Fibroblast of lung (primary cell): ENCODE measurements at places on chromosomes 11 and 22. TPM values are rescaled to one million over a fixed set of nuclear protein-coding genes. Genes with fewer than 3 reads are reported as not detected.

CD3E gene
- total RNA-seq, result not detected in 2 replicates

NUP98 gene
- 88.1 and 99.6 TPM in 2 replicates for total RNA-seq

PRRG4 gene
- under 0.01 and 0.33 TPM in 2 replicates for total RNA-seq

SLC22A9 gene
- not detected in 2 replicates for total RNA-seq

FBLN1 gene
- 209 and 270 TPM in 2 replicates for total RNA-seq

TRIM22 gene
- 94.8 and 112 TPM in 2 replicates for total RNA-seq

OR2AG1 gene
- not detected in 2 replicates for total RNA-seq

GRAP2 gene
- total RNA-seq, result not detected in 2 replicates

CEP164 gene
- 29.0 and 33.5 TPM in 2 replicates for total RNA-seq

TBX1 gene
- not detected in 2 replicates for total RNA-seq

ACR gene
- not detected in 2 replicates for total RNA-seq

UPB1 gene
- total RNA-seq, result under 0.01 TPM in 1 of 2 replicates, not detected in the other

TBX10 gene
- not detected in 2 replicates for total RNA-seq

HOATZ gene
- total RNA-seq, result not detected in 2 replicates

KCNQ1OT1 gene
- total RNA-seq, result 1.3 and 1.8 TPM in 2 replicates
